ENCODE measurements at places on chromosomes 6 and 20. TPM values are rescaled to one million over a fixed set of nuclear protein-coding genes. Genes with fewer than 3 reads are reported as not detected.

GRCh38 chr6:144305985-144306384 is 20.9 kb downstream of the UTRN start:
- DNase-seq, result no peak

- no peak for DNase-seq
These were observed 118.3 kb downstream of the KIF13A start for GRCh38 chr6:17869010-17869752.

DNA sequence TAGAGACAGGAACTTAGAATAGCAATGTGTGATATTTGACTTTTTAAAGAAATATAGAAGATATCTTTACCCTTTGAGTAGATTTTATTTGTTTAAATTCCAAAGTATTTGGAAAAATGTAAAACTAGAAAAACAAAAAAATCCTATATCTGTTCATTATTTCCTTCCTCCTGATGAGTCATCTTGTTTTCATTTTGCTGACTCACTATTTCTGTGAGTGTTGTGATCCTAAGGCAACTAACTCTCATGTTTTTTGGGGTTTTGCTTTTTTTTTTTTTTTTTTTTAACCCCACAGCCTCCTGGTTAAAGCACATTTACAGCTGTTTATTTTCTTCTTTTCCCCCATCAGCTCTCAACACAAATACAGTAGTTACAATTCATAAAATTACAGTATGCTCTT is 37.8 kb upstream of the THEMIS start:
- DNase-seq, result no peak

GRCh38 chr6:106643061-106643460 is 13.7 kb downstream of the QRSL1 start:
- no peak for DNase-seq

GRCh38 chr6:113671421-113671820 is 185.7 kb upstream of the MARCKS start:
- DNase-seq, result no peak

DNA sequence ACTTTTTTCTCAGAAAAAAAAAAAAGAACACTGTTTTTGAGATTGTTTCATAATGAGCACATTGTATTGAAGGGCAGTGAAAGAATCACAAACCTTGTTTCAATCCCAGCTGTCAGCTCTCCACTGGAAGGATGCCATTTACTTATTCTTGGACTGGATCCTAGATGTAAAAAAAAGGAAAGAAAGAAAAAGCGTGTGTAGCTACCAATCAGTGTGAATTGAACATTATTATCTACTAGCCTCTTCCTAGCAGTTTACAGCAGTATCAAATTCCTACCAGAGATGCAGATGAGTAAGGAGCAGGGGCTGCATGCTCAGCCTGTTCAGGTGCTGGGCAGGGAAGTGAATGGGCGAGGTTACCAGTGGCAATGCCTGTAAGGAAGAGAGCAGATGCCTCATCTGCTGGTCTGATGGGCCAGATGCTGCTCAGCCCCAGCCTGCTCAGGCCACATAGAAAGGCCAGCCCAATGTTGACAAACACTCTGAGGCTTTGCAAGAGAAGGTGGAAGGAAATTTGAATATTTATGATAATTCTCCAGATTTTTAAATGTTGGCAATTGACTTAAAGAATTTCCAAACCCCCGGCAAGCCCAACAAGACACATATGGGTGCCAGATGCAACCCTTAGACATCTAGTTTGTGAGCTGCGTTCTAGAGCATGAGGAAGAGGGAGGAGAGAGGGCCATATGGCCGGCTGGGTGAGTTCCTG is 189.5 kb downstream of the IBTK start:
- DNase-seq, result no peak

Gene FOXF2
- total RNA-seq, result not detected

Gene TULP1
- not detected for total RNA-seq

DNA sequence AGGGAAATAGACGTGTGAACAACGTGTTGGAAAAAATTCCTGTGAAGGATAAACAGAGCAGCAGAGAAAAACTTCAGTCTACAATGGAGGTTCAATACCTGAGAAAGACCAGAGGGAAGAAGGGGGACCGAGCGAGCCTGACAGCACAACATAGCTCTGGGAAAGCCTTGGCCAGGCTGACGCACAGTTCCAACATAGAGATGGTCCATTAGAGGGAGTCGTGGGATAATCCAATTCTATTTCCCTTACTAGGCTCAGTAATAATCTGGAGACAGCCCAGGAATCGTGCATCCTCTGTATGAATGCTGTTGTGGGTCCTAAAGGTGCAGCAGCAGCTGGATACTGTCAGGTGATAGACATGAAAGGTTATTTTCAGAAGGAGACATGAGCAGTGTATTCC is 370.8 kb upstream of the BTBD3 start:
- DNase-seq, result no peak

- DNase-seq, result no peak
These were observed 58.7 kb downstream of the EDN1 start for GRCh38 chr6:12348530-12349511.

GRCh38 chr6:43997345-43997677 is 129.9 kb downstream of the MRPL14 start:
- DNase-seq, result no peak

- no peak for DNase-seq
These were observed 10.5 kb downstream of the FYN start for GRCh38 chr6:111862741-111863140.

DNA sequence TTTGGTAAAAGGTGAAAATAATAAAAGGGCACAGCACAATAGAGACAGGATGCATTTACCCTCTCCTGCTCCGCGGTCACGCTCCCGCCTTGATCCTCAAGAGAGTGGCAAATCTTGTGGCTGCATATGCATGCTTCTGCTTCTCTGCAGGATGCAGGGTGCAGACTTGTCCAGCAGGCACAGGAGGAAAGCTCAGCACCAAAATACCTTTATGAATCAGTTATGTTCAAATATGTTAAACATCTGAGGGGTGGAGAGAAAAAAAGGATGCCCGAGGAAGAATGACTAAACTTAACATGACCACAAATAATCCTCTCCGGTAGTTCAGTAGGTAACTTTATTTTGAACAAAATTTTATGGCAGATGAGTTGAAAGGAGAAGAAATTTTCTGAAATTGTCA is 366.1 kb upstream of the SOX4 start:
- no peak for DNase-seq

Gene BPIFB1
- total RNA-seq, result not detected

- no peak for DNase-seq
These were observed 984 bp upstream of the ABT1 start for GRCh38 chr6:26595669-26596269.

- DNase-seq, result no peak
These were observed 32.1 kb downstream of the SCAF8 start for GRCh38 chr6:154765273-154765672.

DNA sequence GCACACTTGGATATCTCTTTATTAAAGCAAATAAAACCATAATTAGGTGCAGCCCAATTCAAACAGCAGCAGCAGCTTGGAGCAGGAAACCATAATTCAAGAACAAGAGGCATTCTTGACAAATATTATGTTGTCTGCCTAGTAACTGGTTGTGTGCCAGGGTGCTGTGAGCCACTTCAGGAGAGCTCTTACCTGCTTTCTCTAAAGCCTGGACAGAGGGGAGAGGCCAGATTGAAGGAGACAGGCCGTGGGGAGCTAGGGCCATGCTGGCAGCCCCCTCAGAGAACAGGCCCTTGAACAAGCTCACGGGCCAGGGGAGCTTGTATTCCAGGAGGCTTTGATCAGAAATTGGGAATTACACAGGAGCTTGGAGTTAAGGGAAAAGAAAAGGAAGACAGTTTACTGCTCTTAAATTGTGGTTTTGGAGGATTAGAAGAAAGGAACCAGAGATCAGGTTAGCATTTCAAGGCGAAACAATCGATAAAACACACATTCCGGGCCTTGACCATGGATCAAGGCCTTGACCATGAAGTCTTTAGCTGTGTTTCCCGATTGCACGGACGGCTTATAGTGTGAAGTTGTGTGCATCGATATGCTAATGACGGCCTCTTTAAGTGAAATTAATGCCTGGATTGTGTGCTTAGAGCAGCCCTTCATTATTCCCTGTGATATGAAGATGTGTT is 69.8 kb upstream of the NKX2-2 start:
- DNase-seq, result no peak

- no peak for DNase-seq
These were observed 421.1 kb upstream of the AGPAT4 start for GRCh38 chr6:161694995-161695394.

GRCh38 chr6:2102966-2103365 is 142.4 kb downstream of the GMDS start:
- DNase-seq, result no peak

Gene KCNB1
- not detected for total RNA-seq

GRCh38 chr6:106149472-106150069 is 63.4 kb downstream of the PRDM1 start:
- no peak for DNase-seq

- DNase-seq, result no peak
These were observed 39.1 kb downstream of the PGM3 start for GRCh38 chr6:83153883-83154521.

Gene SOBP
- 2.5 TPM for total RNA-seq

Gene PRL
- total RNA-seq, result not detected

Gene ELOVL4
- 2.1 TPM for total RNA-seq

DNA sequence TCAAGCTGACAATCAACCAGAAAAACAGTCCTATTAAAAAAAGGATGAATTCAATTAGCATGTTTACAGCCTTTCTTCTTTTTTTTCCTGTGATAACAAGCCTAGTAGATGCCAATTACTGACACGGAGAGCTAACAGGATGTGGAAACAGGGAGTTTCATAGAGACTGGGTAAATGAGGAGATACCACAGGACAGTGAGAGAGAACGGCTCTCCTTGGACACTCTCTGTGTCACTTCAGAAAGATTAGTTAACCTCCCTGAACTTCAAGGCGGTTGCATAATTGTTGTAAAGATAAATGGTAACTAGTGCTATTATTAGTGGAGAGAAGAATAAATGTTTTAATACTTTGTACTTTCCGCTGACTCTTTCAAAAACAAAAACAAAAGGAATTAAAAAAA is 14.8 kb downstream of the SLC17A5 start:
- no peak for DNase-seq

Gene GJA10
- total RNA-seq, result not detected

DNA sequence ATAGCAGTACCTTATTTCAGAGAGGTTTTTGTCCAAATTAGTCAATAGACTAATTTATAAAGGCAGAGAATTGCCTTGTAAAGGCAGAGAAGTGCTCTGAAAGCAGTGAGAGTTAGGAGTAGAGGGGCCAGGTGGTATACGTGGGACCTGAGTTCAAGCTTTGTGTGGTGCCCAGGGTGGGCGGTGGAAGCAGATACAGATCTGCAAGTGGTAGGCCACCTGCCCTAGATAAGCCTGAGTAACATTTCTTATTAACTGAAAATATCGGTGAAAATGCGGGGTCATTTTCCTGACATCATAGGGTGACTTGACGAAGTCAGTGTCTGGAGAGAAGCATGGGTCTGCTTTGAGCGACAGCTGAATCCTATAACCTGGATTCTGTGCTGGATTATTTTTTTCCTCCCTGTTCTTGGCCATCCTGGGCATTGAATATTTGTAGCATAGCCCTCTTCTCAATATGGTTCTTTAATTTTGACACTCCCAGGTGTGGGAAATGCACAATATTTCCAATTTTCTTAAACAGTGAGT is 62.2 kb upstream of the SUPT3H start:
- no peak for DNase-seq

DNA sequence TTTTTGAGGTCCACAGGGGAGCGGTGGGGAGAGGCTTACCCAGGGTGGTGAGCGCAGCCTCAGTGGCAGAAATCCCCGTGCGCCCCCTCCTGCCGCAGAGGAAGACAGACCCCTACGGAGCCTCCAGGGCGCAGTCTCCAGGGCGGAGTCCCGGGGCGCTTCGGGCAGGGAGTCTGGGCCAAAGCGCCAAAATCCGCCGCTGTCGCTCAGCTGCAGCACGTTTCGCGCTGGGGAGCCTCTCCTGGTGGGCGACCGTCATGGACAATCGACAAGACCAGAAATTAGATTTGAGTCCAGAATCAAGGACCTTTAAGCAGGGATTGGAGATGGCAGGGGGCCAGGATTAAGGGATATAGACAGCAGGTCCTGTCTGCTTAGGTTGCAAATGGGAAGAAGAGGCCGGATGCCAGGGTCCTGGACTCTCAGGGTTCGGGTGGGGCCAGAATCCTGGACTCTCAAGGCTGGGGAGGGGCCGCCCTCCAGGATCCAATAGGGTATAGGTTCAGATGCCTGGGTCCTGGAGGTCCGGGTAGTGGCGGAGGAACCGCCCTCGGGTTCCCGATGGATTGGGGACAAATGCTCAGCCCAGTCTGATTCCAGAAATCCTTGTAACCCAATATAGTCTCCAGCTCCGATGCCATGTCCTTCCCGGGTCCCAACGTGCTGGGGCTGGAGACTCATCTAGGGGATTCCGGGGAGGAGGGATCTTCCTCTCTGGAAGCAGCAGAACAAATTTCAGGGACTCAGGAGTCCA is 7.9 kb upstream of the HLA-E start:
- DNase-seq, result no peak

DNA sequence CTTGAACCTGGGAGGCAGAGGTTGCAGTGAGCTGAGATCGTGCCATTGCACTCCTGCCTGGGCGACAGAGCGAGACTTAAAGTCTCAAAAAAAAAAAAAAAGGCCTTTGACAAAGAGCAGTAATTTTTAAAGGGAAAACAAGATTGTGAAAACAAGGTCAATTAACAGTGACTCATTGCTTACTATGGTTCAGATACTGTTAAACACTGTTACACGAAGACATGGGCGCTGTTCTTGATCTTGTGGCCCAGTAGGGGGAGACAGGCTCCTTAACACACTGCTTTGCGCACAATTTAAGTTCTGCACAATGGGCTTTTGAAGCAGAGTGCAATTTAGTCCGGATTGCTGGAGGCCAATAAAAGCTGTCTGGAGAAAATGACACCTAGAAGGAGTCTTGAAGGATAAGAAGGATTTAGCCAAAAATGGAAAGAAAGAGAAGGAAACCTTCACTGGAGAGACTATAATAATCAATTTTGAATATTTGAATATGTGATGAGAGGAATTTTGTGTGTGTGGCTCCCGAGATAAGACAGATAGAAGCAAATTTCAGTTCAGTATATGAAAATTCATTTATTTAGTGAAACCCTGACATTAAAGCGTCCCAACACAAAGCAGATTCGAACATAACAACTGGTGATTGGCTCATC is 6.0 kb upstream of the LATS1 start:
- peak; percentile 66 for DNase-seq

Gene ITPR3
- total RNA-seq, result 74.4 TPM

Gene NRSN1
- total RNA-seq, result not detected

DNA sequence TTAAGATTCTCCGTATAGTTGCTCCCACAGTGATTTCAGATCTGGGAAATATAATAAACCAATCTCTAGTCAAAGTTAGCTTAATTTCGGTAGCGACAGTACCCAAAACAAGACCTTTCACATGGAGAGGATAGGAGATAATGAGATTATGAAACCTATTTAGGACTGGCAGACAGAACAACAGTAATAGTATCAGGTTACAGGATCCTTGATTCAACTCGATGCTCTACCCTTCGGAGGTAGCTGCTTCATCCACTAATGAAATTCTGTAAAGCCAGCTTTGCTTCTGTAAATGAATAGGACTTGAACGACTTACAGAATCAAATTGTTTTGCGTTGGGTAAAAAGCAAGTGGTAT is 534 bp upstream of the AKIRIN2 start:
- no peak for DNase-seq

- no peak for DNase-seq
These were observed 32.3 kb upstream of the THEMIS start for GRCh38 chr6:127933137-127933536.

Gene PGC
- not detected for total RNA-seq
